Panc1 (cell line): ENCODE measurements at places on chromosomes 12 and 14. TPM values are rescaled to one million over a fixed set of nuclear protein-coding genes. Genes with fewer than 3 reads are reported as not detected.

The HOXC4 gene
- total RNA-seq, result 22.7 TPM

The TWF1 gene
- 103 TPM for total RNA-seq

The DDIT3 gene
- total RNA-seq, result 47.2 TPM

The SIX6 gene
- total RNA-seq, result not detected

The FAM222A gene
- 12.8 TPM for total RNA-seq

The KRT75 gene
- total RNA-seq, result 0.15 TPM

The KIF5A gene
- 3.0 TPM for total RNA-seq

- DNase-seq, result no peak
These were observed 29.7 kb downstream of the ZFP36L1 start for GRCh38 chr14:68762953-68763764.

DNA sequence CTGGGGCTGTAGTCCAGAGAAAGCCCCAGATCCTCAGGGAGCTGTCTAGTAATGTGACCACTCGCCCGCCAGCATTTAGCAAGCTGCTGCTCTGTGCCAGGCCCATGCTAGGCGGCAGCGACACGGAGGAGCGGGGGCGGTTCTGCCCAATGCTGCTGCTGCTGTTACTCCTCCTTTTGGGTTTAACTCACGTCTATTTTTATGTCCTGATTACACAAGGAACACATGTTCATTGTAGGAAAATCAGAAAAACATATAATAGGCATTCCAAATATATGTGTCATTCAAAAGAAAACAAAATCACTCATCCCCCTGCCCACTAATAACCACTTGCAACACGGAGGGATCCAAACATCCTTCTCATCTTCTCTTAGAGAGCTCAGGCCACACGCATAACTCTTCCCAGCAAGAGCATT, 30.4 kb downstream of the CCDC92 start:
- no peak for DNase-seq

- DNase-seq, result no peak
These were observed 291.8 kb downstream of the TMEM121 start for GRCh38 chr14:105817971-105818711.

GRCh38 chr14:59534361-59534987, 42.1 kb downstream of the CCDC175 start:
- DNase-seq, result no peak

GRCh38 chr14:100678469-100678828, 48.2 kb upstream of the DLK1 start:
- no peak for DNase-seq

GRCh38 chr14:20469890-20470602, 840 bp downstream of the PNP start:
- DNase-seq, result peak; percentile 63

- DNase-seq, result no peak
These were observed 194.2 kb downstream of the BCL11B start for GRCh38 chr14:99077844-99078236.

DNA sequence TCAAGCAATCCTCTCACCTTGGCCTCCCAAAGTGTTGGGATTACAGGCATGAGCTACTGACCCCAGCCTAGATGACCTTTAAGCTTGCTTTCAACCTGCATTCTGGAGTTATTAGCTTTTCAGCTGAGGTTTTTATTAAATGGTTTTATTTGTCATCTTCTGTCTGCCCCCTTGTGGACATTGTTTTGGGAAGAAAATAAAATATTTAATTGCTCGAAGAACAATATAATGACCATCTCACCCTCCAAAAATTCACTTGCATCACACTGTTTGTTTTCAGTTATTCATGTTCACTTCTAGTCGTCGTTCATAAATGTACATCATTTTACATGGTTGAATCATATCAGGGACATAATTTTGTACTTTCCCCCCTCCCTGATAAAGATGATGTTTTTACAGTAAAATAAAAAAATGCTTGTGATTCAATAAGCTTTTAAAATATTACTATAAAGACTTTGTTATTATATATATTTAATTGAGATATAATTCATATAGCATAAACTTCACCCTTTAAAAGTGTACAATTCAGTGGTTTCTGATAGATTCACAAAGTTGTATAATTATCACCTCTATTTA, 10.1 kb upstream of the SPATS2 start:
- DNase-seq, result no peak

GRCh38 chr12:65277994-65278575, 398 bp upstream of the MSRB3 start:
- DNase-seq, result no peak

DNA sequence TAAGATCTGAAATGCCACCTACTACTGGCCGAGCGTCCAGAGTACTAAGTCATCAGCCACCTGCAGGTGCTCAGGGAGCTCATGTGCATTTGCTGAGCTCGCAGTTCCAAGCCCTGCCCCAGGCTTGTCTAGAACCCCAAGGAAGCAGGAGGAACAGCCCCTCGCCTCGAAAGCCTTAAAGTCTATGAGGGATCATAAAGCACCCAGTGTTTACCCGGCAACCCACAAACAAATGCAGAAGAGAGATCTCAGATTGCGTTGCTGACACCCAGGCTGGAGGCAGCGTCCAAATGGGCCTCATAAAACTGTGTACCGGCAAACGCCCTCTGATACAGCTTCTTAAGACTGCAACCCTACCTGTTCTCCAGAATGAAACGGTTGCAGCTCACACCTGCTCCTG, 6.8 kb downstream of the KDM2B start:
- no peak for DNase-seq

GRCh38 chr12:104720339-104721038, 237.6 kb downstream of the SLC41A2 start:
- DNase-seq, result no peak

DNA sequence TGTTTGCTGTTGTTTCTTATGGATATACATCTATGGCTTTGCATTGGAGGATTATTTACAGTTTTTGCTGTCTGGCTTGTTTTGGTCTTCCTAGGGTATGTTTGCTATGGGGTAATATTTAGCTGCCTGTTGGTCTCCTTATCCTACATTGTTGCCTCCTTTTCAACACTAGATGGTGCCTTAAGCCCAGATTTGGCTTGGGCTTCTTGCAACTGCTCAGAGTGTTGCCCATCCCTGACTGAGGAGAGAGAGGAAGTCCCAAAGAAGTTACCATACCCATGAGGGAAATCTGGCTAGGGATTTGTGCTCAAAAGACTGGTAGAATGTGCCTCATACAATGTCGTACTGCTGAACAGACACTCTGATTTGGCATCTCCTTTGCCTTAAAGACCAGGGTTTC, 94.6 kb upstream of the MUCL1 start:
- peak; percentile 18 for DNase-seq

DNA sequence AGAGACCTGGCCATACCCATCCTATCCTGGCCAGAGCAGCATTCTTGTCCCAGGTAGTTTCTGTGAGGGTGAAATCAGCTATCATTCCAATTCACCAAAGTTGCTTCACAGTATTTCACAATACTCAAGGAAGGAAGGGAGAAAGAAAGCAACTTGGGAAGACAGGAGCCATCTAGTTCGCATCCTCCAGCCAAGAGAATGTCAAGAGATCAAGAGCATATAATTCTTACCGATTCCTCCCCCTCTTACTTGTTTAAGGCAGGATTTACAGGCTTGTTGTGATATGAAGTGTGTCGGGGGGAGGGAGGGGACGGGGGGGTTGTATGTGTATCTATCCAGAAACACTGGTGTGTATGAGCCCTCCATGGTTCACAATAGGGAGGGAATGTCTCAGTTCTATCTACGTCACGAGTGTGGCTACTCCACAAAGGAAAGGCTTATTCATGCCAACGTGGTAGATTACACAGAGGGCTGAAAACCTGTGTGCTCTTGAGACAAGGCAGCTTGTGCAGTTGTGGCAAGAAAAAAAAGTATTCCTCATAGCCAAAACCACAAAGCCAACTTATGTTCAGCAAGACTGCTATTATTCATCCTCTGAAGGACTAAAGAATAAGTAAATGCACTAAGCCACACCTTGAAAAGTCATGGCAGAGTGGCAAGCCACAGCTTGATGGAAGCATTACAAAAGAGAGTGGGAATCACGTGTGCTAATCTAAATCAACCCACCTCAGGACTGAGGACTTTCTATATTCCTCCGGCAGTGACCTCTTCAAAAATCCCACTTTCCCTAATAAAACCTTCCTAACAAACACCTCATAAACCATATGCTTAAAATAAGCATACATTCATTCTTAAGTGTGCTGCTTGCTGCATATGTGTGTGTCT, 35.0 kb downstream of the CORO1C start:
- DNase-seq, result no peak

DNA sequence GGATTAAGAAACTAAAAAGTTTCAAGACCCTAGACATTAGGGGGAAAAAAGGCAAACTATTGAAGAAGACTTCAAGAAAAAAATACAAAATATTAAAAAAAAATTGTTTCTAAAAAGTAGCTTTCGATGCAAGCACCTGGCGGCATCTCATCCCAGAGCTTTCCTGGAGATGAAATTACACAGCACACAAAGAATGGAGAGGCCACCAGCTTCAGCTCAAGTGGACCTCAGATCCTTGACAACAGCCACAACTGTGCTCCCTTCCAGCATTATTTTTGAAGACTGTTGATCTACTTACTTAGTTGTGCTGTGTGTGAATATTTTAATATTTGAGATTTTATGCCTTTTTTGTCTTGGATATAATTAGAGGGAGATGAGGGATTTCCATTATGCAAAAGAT, 479.0 kb downstream of the GLT1D1 start:
- DNase-seq, result no peak

GRCh38 chr12:120737557-120738251, 12.1 kb downstream of the ACADS start:
- no peak for DNase-seq

GRCh38 chr14:24372701-24373416, 4.9 kb downstream of the NFATC4 start:
- no peak for DNase-seq

DNA sequence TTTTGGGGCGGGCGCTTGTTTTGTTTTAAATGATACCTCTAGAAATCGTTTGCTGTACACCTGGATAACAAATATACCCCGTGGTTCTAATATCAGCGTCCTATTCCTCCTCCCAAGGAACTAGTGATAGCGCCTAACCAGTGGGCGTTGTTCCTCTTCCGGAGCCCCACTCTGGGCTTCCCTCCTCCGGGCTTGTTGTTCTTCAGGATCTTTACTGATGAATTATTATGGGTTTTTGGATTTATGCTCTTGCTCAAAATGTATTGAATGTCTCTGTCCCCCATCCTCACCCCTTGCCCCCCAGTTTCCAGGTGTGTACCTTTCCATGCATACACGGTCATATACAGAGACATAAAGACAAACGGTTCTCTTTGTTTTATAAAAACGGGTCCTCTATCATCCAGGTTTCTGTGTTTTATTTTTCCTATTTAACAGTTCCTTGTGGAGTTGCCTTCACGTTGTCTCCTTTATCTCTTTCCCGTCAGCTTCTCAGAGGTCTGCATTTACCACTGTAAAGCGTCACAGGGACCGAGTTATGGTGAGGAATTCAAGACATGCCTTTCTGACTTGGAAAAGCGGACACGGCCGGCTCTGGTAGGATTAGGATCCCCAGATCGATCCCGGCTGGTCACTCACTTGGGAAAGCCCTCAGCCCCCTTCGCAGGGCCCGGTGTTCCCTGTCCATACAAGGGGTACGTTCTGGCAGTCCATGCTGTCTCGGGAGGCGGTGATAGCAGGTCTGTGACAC, 655 bp upstream of the PLEKHG3 start:
- no peak for DNase-seq

- no peak for DNase-seq
These were observed 79.5 kb downstream of the ETV6 start for GRCh38 chr12:11729008-11729407.

DNA sequence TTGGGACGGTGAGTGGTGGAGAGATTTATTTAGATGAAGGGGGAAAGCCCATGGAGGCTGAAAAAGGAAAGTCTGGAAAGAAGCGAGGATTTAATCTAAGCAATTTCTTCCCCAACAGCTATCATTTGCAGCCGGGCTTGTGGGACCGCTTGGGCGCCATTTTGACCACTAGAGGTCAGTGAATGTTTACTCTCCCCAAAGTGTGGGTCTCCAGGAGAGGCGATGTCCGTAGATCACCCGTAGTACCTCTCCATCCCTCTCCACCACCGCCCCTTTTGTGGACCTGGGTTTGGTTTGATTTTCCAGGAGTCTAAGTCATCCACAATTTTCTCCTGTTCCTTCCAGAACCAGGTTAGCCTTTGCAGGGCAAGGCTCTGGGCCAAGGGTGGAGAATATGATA, 91.2 kb upstream of the PARP11 start:
- peak; percentile 7 for DNase-seq

DNA sequence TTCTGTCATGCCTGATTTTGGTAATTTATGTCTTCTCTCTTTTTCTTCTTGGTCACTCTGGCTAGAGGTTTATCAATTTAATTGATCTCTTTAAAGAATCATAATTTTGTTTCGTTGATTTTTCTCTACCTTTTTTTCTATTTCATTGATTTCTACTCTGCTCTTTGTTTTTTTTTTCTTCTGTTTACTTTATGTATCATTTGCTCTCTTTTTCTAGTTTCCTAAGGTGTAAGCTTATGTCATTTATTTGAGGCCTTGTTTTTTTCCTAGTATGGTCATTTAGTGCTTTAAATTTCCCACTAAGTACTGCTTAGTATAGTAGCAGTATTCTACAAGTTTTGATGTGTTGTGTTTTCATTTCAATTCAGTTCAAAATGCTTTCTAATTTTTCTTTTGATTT, 89.6 kb downstream of the BRMS1L start:
- no peak for DNase-seq

DNA sequence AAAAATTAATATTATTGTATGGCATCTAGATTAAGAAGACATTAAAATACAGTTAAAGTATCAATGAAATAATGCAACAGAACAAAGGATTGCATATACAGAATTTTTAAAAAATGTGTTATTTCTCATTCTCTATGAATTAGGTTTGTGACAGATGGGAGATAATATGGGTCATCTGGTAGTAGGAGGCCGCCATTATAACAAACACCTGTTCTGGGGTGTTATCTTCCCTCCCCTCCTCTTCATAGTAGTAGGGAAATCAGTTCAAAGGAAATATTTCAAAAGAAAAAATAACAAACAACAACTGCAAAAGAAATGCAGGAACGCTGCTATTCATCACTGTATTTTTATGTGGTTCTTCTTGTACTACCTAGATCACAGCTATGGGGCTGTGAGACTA, 187.0 kb upstream of the ATP2B1 start:
- DNase-seq, result no peak

- no peak for DNase-seq
These were observed 102.9 kb downstream of the EGLN3 start for GRCh38 chr14:33848009-33848408.

- DNase-seq, result no peak
These were observed 53.7 kb downstream of the SYT1 start for GRCh38 chr12:78918268-78918667.

GRCh38 chr12:120474616-120474960, 5.0 kb upstream of the SRSF9 start:
- no peak for DNase-seq

GRCh38 chr14:77848031-77848430, 48.1 kb downstream of the ADCK1 start:
- DNase-seq, result no peak

DNA sequence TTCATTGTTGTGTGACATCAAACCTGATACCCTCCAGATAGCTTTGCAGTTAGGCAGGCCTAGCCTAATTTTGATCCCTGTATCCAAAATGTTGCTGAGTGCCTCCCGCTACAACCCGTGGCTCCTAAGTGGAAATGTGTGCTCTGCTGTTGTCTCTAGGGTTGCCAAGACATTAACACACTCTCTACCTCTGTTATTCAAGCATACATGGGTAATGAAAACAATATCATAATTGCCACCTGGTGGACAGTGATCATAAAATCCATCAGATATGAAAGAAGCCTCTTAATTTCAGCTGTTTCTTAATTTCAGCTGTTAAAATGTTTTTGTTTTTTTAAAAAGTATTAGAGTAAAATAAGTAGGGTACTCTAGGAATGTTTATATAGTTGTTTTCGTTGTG, 93.5 kb downstream of the PLEKHA5 start:
- no peak for DNase-seq

- DNase-seq, result no peak
These were observed 129.1 kb downstream of the TMEM117 start for GRCh38 chr12:43964961-43965360.
